RCC 7860 (cell line): ENCODE measurements at places on chromosomes 12 and 14.

- peak; percentile 97 for DNase-seq
Observed at GRCh38 chr14:68577802-68578541, 214.9 kb downstream of the ZFP36L1 start.

DNA sequence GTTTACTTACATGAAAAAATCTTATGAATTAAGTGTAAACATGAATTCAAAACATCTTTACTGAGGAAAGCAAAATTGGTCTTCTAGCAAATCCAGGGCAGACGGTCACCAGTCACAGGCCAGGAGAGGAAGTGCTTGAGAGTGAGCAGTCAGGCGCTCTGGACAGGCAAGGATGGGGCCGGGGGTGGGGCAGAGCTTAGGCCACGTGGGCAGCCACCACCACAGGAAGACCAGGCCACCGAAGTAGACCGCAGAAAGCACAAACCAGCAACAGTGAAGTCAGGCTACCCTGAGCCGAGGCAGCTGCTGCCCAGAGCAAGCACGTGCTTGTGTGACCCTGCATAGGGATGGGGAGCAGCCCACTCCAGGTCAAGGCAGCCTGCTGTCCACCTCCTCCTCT, 33.5 kb downstream of the SLC6A12 start:
- DNase-seq: peak; percentile 86

- no peak for DNase-seq
Observed at GRCh38 chr12:21992823-21993222, 51.6 kb upstream of the ABCC9 start.

- DNase-seq: no peak
Observed at GRCh38 chr14:49851813-49852212, 775 bp downstream of the NEMF start.

- DNase-seq: no peak
Observed at GRCh38 chr12:129127771-129128170, 274.5 kb downstream of the GLT1D1 start.
